HS-27A (cell line): ENCODE measurements at places on chromosomes 1 and 21.

DNA sequence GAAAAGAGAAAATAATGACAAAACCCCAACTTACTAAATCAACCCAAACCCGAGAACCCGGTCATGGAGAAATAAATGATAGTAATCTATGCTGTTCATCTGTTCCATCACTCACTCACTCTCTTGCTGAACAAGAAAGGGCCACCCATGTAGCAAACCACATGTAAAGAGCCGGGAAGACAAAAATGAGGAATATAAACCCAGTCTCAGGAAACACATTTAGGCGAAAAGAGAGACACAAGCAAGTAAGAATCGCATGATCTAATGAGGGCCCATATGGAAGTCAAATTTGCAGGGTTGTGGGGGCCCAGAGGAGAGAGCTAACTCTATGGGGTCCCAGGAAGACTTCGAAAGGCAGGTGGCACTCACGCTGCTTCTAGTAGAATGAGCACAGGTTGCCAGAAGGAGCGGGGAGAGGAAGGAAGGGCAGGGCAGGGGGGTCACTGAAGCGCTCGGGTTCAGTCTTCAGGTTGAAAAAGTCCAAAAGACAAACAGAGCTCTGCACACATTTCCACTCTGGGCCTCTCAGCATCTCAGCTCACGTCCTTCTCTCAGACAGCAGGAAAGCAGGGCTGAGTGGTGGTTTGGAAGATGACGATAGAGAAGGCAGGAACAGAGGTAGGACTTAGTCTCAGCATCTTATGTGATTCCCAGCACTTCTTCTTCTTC, 142.9 kb upstream of the KRTAP19-8 start:
- DNase-seq, result no peak

DNA sequence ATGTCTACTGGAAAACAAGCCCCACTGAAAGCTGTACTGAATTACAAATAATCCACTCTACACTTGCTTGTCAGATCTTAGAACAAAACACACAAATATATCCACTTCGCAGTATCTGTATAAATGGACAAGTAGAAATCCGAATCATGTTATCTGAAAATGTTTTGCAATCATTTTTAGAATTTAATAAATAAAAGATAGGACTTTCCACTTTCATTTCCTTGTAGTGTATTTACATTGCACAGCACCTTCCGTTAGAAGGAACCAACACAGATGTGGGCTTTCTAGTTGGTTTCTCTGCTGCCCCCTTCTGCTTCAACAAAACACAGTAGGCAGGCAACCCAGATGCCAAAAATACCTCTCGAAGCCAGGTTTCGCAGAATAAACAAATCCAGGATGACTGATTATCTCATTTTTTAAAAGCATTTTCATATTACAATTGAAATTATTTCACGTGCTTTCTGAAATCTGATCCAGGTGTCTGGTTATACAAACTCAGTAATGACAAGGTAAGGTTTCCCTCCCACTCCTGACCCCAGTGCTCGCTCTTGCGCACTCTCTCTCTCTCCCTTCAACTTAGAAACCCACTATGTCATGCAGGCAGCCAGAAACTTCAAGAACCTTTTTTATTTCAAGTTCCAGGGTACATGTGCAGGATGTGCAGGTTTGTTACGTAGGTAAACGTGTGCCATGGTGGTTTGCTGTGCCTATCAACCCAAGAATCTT, 389.9 kb downstream of the SMYD3 start:
- no peak for DNase-seq

GRCh38 chr1:36109041-36109679, 15.9 kb downstream of the COL8A2 start:
- DNase-seq, result no peak

- DNase-seq, result no peak
These were observed 13.4 kb downstream of the EYA3 start for GRCh38 chr1:28074892-28075511.

DNA sequence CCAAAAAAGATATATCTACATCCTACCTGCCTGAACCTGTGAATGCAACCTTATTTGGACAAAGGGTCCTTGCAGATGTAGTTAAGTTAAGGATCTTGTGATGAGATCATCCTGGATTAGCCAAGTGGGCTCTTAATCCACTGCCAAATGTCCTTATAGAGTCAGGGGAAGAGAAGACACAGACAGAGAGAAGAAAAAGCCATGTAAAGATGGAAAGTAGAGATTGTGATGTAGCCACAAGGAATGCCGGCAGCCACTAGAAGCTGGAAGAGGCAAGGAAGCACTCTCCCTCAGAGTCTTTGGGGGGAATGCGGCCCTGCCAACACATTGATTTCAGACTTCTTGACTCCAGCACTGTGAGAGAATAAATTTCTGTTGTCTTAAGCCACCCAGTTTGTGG, 16.2 kb downstream of the HSD11B1 start:
- DNase-seq, result no peak

DNA sequence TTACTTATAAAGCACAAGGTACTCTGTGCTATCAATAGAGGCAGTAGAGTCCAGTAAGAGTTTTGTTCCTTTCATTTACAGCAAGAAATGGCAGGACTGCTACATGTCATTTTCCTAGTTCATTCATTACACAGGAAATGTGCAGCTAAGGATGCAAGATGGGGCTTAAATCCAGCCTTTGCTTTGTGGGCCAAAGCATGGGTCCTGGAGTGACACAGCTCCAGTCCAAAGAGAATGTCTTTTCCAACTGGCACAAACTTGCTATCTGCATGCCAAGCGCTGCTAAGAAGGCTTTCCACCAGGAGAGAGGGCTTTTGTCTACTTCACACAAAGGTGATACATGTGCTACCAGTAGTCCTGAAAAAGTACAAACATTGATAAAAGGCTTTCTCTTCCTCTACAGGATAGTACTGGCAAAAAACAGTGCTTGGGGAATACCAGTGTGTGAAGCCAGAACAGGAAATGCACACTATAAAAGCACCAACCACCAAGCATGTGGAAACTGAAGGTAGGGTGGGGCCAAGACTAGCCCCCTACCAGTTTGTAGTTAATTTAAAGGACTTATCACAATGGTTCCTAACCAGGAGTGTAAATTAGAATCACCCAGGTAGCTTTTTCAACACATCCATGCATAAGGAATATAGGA, 68.7 kb downstream of the ARID4B start:
- DNase-seq, result no peak

DNA sequence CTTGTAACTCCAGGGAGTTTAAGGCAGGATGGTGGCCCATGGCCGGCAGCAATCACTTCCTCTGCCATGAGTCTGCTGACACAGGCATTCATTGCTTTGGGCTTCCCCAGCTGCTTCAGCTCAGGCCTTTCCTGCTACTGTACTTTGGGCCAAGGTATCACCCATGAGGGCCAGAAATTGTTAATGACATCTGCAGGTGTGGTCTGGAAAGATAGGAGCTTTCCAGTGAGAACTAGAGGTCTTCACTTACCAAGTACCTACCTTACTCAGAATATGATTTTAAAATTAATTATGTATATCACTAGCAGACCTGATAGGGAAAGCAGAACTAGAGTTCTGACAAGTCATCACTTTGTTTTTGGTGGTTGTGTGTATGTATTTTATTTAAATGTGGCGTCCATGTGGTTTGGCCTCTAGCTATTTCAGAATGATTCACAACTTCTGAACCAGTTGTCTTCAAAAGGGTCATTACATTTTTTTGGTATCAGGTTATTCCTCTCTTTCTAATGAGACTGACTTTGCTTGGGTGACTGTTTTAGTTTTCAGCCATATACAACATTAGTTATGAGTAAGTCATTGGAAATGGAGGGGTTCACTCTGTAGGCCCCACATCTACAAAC, 2.7 kb downstream of the RGL1 start:
- no peak for DNase-seq

GRCh38 chr21:26565111-26565510, 8.0 kb downstream of the CYYR1 start:
- no peak for DNase-seq

DNA sequence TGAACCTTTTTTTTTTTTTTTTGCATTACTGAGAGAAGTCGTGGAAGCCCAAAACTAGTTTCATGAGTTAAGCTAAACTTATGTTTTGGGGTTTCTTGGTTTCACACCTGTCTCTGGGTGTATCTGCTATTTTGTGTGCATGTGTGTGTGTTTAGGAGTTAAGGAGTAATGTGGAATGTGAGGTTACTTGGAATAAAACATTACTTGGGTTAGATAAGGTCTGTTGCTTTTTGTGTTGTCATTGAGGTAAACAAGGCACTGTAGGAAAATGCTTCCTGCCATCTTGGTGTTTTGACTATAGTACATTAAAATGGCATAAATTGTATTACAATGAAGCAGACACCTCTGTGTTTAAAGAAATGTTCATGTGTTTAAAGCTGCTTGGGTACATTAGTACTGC, 2.9 kb downstream of the TENT5C start:
- no peak for DNase-seq
